Amniotic epithelial cell (primary cell): ENCODE measurements at places on chromosomes 2 and 18.

DNA sequence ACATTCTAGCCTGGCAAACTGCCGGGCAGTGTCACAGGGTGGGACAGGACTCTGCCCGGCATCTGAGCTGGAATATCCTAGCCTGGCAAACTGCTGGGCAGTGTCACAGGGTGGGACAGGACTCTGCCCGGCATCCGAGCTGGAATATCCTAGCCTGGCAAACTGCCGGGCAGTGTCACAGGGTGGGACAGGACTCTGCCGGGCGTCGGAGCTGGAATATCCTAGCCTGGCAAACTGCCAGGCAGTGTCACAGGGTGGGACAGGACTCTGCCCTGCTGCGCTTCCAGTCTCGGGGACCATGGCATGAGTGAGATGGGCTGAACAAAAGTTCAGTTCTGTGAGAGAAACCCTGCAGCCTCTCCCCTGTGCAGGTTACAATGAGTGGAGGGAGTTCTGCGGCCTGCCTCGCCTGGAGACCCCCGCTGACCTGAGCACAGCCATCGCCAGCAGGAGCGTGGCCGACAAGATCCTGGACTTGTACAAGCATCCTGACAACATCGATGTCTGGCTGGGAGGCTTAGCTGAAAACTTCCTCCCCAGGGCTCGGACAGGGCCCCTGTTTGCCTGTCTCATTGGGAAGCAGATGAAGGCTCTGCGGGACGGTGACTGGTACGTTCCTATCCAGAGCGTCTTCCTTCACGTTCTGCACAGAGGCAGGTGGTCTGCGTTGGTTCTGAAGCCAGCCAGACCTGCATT, 80.3 kb downstream of the TPO start:
- DNase-seq = no peak

DNA sequence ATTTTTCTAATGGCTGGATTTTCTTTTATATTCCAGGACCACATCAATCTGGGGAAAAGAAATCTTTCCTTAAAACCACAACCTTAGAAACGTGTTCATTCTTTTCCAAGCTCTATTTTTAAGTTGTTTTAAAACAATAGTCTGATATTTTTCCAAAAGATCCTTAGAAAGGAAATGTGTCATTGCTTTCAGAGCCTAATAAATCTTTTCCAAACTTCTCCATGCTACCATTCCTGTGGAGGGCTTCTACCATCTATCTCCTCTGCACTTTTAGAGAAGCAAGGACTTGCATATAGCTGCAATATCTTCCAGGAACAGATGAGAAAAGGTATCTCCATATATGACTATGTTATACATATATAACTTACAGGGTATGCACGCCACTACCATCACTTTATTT, 21.2 kb downstream of the WDFY1 start:
- no peak for DNase-seq

DNA sequence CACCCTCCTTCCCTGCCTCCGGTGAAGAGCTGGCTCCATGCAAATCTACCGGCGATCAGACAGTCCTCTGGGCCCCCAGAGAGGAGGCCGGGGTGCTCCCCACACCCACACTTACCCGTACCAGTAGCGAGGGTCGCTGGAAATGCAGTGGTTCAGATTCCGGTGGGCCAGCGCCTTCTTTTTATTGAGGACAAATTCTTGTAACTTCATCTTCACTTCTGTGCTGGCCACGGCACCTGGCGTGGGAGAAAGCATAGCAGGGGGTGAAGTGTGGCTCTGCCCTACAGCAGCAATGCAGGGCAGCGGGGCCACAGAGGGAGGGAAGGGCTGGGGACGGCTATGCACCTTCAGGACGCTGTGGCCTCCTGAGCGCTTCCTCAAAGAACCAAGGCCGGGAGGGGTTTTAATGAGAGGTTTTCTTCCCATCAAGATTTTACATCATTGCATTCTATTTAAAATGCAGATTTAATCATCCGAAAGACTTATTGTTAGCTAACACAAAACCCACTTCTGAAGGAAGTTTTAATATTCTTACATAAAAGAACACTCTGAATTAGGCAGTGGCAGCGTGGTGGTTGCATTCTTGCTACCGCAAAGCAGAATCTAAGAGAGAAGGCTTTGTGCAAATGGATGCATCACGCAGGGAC, 237.0 kb downstream of the HDAC4 start:
- DNase-seq = no peak

DNA sequence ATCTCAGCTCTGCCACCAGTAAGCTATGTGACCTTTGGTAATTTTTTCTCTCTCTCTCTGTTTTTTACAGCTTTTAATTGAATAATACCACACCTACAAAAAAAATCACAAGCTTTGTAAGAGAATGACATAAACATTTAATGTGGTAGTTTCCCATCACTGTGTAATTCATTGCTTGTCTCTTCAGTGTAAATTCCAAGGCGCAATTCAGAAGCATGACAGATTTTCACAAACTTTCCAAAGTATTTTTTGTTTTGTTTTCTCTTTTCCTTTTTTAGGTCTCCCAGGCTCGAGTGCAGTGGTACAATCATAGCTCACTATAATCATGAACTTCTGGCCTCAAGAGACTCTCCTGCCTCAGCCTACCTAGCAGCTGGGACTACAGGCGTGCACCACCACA, 25.0 kb upstream of the PPM1B start:
- DNase-seq = no peak

DNA sequence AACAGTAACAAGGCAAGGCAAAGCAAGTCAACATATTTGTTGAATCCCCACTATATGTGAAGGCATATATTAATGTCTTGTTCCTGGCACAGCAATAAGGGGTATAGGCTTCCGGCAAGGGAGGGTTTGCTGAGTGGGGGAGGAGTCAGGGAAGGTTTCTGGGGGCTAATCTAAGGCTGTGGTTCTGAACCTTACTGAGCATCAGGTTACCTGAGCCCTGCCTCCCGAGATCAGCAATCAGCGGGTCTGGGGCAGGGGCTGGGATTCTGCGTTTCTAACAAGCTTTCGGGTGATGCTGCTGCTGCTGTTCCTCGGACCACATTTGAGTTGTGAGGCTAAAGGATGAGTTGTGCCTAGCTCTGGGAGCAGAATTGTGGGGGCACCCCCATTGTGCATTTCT, 401.7 kb upstream of the SPRED2 start:
- no peak for DNase-seq

DNA sequence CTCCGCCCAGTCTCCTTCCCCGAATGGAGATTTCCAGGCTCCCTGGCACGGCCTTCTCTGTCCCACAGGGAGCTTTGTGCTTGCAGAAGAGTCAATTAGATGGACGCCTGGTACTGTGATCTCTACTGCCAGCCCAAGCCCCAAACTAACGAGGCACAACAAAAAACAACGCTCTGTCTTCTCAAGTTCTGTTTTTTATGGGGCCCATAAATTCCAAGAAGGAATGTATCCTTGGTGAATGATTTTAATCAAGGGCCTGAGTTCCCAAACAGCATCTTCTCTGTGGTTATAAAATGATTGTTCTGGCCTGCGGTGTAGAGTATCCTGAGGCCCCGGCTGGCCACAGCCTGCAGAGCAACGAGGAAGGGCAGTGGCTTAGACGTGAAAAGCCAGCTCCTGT, 219.5 kb downstream of the CLIP4 start:
- no peak for DNase-seq

DNA sequence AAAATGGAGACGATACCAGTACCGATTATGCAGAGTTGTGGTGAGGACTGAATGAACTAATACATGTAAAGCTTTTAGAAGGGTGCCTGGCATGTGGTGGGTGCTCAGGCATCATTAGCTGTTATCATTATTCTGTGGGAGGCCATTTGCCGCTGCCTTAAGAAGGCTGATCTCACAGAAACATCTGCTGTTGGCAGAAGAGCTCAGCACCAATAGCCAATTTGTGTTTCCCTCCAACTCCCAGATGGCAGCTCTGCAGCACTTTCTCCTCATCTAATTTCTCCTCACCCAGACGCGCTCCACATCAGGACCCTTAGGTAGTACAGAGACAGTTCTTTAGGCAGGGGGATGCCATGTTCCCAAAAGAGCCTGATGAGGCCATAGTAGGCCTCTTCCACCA, 15.8 kb upstream of the CYP1B1 start:
- DNase-seq = no peak

- peak; percentile 21 for DNase-seq
These were observed 74.3 kb downstream of the BIN1 start for GRCh38 chr2:127032621-127033020.

GRCh38 chr2:8059255-8059654, 622.6 kb upstream of the ID2 start:
- no peak for DNase-seq

DNA sequence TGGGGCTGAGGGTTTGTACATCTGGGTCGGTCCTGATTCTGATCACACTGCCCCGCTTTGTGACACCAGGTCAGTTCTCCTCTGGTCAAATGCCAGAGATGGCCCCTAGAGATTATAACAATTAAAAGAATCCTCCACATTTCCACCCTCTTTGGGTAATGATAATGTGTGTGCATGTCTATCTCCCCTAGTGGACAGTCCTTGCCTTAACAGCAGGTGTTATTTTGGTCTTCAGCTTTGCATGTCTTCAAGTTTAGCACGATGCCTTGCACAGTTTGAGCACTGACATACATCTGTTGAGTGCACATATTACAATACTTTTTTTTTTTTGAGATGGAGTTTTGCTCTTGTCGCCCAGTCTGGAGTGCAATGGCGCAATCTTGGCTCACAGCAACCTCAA, 25.7 kb upstream of the COX7A2L start:
- no peak for DNase-seq
